ENCODE measurements at places on chromosomes 3 and 15.
A peak's percentile ranks its signal among the peaks of the same experiment; 100 is the strongest.

DNA sequence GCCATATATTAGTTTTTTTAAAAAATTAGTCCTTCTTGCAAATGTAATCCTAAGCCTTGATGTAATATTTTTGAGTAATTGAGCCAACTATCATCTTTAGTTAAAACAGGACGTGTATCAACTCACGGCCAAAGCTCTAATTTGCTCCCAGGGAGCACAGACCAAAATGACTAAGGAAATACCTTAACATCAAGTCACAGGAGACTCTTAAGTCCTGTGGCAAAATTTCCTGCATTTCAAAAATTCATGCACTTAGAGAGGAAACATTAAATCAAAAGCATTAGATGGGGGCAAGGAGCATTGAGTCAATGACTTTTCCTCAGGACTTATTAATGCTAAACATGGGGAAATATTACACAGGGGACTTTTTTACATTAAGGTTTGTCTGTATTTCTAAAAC is 276.0 kb downstream of the MFSD1 start:
- DNase-seq = peak; percentile 79

DNA sequence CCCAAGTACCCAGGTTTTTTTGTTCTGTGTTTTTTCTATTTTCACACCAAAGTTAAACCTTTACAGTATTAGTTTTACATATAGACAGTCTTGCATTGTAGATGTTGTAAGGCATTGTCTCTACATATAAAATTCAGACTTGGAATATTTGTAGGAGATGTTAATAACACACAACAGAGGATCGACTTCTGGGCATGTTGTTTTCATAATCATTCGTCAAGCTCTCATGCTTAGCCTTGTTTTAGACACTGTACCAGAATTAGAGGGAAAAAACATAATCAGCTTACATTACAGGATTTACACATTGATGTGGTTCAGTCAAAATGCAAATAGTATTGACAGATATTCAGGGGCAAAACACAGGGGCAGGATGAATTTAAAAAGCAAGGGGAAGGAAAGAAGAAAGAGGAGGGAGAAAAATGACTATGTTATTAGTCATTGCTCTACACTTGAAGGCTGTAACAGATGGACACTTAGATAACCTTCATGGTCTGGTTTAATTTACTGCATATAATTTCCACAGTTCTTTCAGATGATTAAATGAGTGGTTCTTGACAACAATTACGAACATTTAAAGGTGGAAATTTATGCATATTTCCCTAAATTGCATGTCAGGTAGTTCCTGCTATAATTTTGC is 7.5 kb downstream of the CMSS1 start:
- no peak for DNase-seq

GRCh38 chr3:141789281-141789680 is 26.1 kb downstream of the GRK7 start:
- DNase-seq = no peak

DNA sequence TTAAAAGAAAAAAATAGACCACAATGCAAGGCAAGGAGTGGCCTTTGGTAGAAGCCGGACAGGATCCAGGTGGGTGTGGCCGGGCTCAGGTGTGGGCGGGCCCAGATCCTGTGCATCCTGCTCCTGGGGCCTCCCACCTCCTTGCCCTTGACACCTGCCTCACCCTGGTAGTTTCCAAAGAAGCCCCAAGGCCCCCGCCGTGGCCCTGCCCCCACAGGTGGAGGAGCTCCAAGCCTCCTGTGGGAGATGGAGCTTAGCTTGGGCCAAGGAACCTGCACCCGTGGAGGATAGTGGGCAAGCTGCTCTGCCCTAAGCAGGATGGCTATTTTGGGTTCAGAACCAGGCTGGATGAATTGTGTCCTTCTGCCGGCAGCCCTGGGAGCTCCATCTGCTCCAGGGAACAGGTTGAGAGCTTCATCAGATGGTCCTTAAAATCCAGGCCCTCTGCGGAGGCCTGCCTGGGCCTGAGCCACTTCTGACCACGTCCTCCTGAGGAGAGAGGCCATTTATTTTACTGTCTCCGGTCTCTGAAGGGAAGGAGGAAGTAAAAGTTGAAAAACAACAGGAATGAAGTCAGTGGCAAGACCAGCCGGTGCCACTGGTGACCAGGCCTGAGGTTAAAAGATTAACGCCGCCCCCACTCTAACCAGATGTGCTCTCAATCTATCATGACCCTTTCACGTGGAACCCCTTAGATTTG is 53.9 kb upstream of the KLF13 start:
- no peak for DNase-seq

DNA sequence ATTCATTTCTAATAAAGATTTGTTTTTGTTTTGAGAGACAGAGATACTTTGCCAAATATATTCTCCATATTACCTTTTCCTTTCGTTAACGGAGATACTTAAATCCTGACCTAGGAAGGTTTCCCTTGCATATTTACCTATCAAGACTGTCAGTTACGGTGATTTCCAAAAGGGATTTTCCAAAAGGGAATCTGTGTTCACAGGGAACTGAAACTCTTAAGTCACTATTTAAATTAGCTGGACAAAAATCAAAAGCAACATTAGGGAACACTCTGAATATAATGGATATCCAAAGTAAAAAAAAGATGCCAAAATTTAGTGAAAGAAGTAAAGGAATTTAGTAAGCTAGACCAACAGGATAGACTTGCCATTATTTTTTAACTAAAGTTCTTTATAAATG is 576 bp downstream of the LRRFIP2 start:
- no peak for DNase-seq

- no peak for DNase-seq
Measured at GRCh38 chr3:181326637-181327223, 337.2 kb upstream of the DNAJC19 start.

DNA sequence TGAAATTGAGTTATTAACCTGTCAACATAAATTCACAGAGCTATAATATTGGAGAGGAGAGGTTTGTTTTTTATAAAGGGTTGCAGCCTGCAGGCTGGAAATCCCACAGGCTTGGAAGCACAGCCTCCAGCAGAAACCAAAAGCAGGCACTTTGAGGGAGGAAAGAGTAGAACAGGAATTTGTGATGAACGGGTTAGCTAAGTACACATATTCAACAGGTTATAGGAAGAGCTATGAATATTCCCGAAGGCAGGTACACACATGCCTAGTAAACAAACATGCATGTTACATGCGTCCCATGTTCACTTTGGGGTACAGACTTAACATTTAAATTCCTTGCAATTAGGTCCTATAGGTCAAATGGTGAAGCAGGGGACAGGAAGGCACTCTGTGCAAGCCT is 25.9 kb upstream of the LIPC start:
- DNase-seq = no peak

GRCh38 chr15:58426501-58426900 is 5.3 kb upstream of the LIPC start:
- no peak for DNase-seq

DNA sequence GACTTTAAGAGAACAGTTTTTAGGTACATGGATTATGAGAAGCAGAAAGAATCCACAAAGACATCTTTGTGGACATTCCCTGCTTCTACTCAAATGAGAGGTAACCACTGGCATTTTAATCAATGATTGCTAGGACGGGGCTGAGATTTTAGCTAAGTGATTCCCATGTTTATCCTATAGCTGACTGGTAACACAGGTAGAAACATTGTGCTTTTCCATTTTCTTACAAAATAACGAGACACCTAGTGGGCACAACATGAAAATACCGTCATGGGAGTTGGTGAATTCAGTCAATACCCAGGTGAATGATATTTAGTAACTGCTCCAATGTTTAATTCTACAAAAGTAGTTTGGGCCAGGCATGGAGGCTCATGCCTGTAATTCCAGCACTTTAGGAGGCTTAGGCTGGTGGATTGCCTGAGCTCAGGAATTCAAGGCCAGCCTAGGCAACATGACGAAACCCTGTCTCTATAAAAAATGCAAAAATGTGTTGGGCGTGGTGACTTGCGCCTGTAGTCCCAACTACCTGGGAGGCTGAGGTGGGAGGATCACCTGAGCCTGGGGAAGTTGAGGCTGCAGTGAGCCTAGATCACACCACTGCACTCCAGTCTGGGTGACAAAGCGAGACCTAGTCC is 37.2 kb upstream of the DENND4A start:
- DNase-seq = no peak

DNA sequence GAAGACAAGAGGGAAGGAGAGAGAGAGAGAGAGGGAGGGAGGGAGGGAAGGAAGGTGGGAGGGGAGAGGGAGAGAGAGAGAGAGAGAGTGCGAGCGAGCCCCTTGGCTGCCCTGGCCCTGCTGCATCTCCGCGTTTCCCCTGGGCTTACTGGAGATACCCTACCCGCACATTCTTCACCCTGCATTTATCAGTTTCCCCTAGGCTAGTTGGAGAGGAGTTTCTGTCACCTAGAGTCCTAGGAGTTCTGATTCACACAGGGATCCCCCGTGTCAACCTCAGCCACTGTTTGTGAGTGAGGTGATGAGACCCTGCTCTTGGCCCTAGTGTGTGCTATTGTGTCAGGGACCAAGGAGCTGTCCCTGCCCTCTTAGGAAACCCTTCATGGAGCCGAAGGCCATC is 18.7 kb downstream of the BHLHE40 start:
- no peak for DNase-seq

- no peak for DNase-seq
Measured at GRCh38 chr15:91921843-91922198, 68.3 kb downstream of the SLCO3A1 start.

DNA sequence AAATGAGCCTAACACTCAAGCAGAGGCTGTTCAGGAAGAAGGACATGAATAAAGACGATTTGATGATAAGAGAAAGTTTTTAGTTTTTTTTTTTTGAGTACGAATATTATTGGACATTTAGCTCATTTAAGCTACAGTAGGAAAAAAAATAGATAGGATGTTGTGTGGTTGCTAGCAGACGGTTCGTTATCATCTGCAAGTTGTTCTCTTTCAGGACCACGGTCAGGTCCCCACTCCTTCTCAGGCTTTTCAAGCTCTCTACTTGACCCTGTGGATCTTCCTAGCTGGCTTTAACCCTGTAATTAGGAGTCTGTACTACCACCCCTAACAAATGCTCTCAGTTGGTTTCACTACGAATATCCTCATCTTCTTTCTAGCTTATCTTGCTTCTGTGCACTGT is 1.1 kb downstream of the KCNH8 start:
- DNase-seq = no peak

- DNase-seq = no peak
Measured at GRCh38 chr3:73685061-73685460, 60.3 kb upstream of the PDZRN3 start.

DNA sequence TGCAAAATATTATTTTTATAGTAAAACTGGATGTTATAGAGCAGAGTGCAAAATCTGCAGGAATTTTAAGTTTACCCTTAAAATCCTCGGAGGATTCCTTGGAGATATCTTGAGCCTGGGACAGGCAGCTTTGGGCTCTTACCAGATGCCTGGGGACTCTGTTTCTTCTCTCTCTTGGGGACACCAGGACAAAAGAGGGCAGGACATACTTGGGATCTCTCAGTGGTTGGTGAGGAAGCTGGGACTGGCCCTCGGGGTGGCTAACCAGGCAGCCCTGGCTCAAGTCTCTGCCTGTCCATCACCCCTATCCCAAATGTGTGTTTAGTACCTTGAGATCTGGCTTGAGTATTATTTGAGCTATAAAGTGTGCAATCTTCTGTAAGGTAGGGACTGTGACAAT is 38.6 kb downstream of the TKT start:
- no peak for DNase-seq

DNA sequence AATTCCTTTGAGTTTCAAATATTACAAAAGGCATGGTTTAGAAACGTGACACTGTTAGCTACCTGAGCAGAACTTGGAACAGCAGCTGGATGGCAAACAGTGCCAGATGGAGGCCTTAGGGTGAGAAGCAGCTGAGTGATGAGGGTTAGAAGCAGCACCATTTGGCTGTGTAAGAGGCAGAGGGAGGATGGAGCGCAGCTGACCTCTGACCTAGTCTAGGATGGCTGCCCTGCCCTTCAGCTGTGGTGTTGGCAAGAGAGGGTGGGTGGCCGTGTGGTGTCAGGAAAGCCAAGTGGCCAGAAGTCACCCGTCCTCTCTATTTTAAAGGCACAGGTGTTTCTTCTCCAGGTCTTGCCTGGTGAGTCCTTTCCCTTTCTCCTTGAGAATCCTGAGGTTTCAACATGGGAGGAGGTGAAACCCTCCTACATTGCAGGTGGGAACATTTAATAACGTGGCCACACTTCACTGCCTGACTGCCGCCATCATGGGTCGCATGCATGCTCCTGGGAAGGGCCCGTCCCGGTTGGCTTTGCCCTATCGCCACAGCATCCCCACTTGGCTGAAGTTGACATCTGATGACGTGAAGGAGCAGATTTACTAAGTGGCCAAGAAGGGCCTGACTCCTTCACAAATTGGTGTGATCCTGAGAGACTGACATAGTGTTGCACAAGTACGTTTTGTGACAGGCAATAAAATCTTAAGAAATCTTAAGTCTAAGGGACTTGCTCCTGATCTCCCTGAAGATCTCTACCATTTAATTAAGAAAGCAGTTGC is 17.6 kb downstream of the BCL2L10 start:
- no peak for DNase-seq

- DNase-seq = no peak
Measured at GRCh38 chr3:165529451-165529850, 307.8 kb downstream of the BCHE start.

- DNase-seq = no peak
Measured at GRCh38 chr3:183563536-183563874, 8.0 kb upstream of the KLHL6 start.

GRCh38 chr3:72145506-72146380 is 360.8 kb upstream of the PROK2 start:
- no peak for DNase-seq

DNA sequence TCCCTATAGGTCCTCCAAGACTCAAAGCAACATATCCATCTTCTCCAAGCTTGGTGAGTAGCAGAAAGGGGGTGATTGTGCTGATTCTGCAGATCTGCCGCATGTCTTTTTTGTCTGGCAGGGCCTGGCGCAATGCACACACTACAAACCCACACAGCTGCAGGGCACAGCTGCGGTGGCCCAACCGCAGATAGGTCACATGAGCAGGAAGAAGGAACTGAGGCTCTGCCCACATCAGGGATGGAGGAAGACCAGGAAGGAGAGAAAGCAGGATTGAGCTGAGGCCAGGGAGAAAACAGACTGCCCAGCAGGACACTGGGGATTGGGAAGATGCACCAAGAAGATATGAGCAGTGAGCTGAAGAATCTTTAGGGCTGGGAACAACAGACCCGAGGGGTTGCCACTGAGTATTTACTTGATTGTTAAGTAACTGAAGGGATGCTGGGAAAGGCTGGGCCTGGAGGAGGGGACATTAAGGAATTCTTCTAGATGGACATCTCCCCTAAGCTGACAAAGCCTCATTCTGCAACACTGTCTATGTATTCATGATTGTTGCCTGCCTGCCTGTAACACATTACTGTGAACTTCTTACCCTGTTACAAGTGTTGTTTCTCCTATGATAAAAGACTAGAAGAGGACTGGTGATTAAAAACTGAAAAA is 126.7 kb downstream of the MYLK start:
- no peak for DNase-seq

DNA sequence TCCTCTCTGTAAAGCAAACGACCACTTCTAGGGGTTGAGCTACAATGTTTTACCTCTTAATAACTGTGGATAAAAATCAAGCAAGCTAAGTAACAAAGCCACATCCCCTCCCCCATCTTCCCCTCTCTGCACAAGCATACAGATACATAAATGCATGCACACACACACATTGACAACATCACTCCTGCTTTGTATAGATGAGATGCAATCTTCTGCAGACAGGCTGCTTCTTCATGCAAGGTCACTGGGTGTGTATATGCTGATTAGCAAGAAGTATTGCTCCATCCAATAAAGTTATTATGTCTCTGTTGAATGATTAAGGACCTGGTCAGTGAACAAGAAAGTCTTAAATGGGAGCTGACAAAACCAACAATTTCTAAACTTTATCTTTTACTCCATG is 8.8 kb upstream of the ATP11B start:
- no peak for DNase-seq

Data from HS-27A (cell line).